Mucosa of descending colon (tissue), 3 donors: ENCODE measurements at places on chromosomes 12 and 14. TPM values are rescaled to one million over a fixed set of nuclear protein-coding genes. Genes with fewer than 3 reads are reported as not detected.
A peak's percentile ranks its signal among the peaks of the same experiment; 100 is the strongest.

DNA sequence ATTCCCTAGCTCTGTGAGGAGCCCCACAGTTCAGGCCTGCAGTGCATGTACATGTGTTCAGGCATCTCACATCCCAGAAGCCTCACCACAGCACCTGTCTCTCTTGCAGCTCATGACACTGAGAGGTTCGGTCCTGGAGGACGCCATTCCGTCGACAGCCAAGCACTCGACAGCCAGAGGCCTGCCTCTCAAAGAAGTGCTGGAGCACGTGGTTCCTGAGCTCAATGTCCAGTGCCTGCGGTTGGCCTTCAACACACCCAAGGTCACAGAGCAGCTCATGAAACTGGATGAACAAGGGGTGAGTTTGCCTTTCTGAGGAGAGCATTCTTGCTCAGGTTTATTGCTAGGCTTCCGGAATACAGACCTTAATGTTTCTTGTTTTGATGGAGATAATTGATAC, 308.3 kb upstream of the RGS6 start:
- DNase-seq = no peak

PLBD1 gene
- total RNA-seq = 63.7 TPM

GLI1 gene
- 0.46 TPM for total RNA-seq

EML5 gene
- 4.1 TPM for total RNA-seq

DNA sequence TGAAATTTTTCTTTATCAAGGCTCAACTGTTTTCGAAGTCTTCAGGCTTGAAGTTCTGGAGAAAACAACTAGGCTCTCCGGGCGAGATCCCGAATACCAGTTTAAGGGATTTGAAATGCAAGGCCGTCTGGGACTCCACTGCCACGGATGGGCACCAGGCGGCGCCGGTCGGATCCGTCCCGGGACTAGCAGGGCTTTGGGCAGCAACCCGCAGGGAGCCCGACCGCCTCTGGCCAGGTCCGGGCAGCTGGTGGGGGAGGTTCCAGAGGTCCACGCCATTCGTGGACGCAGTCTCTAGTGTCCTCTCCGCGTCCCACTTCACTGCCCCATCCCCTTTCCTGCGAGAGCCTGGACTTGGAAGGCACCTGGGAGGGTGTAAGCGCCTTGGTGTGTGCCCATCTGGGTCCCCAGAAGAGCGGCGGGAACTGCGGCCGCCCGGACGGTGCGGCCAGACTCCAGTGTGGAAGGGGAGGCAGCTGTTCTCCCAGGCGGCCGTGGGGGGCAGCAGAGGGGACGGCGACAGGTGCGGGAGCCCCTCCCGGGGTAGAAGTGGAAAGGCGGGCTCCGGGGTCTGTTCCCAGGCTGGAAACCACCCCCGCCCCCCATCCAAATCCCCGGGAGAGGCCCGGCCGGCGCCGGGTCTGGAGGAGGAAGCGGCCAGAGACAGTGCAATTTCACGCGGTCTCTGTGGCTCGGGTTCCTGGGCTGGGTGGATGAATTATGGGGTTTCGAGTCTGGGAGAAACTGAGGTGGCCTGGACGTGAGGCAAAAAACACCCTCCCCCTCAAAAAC, 838 bp upstream of the ERBB3 start:
- DNase-seq = peak; percentile 92

DNA sequence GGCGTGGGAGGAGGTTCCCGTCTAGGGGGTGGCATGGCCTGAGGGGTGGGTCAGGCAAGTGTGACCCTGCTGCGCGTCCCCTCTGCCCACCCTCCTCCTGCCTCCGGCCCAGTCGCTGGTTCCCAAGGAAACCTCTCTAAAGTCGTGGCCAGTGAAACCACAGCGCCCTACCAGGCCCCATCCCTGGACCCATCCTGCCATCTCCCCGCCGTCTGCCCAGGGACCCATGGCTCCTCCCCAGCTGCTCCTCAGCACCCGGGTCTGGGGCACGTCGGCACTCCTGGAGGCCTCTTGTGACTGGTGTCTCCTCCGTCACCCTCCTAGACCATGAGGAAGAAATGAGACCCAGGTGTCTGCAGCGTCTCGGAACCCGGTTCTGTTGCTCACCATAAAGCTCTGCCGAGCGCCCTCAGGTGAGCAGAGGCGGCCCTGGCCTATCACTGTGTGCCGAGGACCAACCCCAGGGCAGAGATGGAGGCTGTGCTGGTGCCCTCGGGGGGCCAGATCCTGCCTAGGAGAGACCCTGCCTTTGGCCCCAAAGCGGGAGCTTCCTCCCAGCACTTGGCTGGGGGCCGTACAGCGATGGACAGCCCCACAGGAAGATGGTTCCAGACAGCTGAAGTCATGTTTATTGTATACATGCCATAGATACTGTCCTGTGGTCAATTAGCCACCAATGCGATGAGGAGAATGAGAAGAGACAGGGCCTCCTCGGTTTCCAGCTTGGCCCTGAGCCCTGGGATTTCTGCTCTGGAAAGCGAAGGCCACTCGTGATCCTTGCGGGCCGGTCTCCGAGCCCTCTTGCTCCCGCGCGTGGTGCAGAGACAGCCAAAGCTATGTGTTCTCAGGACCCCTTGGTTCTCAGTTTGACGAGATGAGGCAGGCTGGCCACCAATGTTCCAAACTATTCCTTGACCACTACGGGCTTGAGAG, 222.5 kb upstream of the RTL1 start:
- DNase-seq = no peak

CCDC38 gene
- not detected for total RNA-seq

DNA sequence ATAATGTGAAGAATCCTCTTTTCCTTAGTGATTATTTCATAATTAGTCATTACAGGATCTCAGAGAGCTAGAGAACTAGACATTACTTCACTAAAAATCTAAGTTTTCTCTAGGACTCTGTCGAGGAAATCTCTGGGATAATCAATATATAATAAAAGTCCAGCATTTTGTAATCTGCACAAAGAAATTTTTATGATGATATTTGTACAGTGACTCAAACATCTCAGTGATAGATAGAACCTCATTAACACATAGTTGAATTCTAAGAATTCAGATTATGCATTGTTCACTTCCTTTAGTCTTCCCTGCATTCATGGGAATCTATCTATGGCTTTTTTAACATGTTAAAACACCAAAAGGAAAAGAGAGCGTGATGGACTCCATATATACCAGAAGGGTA, 11.0 kb downstream of the ITPR2 start:
- no peak for DNase-seq

DNA sequence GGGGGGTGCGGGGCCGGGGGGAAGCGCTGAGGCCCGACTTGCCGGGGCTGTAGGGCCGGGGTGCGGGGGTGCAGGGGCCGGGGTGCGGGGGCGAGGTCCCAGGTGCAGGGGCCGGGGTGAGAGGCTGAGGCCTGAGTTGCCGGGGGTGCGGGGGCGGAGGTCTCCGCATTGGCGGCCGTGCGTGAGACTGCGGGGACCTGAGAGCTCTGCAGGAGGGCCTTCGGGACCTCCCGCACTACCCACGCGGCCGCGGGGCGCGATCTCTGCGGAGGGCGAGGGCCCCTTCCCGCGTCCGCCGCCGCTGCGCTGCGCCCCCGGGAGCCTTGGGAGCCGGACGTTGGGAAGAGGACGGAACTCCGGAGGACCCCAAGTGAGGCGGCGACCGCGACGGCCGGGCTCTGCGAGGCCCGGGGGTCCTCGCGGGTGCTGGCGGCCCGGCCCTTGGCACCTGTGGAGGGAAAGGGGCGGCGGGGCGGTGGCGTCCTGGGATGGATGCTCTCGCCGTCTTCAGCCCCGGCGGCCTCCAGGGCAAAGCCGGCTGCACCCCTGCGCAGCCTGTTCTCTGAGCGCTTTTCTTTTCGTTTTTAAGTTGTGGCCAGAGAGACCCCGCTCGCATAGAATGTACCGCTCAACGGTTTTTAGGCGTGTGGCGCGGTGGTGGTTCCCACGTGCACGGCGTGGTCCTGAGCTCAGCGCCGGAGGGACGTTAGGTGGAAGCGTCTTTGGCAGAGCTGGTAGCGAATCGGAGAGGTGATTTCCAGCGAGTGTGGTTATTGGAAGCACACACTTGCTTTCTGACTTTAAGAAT, 1.3 kb downstream of the PIWIL1 start:
- no peak for DNase-seq

DNA sequence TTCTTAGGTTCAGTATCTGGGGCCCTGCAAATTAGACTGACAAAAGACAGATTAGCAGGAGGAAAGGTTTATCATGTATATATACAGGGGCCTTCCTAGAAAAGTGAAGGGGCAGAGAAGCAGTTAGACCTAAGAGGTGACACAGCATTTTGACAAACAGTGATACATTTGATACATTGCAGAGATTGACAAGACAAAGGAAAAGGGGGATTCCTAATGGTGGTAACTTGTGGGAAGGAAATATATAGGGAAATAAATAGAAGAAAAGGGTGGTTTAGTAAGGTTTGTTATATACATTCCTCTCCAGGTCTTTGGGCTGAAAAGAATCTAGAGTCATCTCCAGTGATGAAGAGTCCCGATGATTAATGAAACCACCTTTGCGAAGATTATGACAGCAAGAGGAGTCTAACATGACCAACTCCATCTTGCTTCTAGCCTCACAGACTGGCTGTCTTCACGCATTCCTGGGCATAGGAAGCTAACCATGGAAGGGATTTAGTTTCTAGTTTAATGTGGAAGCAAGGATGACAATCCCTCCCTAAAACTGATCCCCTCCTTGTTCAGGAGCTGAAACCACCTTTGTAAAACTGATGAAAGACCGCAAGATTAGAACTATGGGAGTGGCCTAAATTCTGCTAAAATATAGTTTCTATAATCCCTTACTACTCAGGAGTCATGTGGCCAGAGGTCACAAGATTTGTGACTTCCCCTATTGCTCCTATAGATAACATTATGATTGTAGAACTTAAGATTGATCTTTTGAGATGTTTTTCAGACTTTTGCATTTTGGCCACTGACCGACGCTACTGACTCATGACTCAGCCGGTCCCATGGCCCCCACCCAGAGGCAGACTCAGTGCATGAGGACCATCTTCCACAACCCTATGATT, 31.1 kb upstream of the CPM start:
- no peak for DNase-seq

- DNase-seq = no peak
These were observed 14.2 kb downstream of the TMEM63C start for GRCh38 chr14:77195766-77196165.

DNA sequence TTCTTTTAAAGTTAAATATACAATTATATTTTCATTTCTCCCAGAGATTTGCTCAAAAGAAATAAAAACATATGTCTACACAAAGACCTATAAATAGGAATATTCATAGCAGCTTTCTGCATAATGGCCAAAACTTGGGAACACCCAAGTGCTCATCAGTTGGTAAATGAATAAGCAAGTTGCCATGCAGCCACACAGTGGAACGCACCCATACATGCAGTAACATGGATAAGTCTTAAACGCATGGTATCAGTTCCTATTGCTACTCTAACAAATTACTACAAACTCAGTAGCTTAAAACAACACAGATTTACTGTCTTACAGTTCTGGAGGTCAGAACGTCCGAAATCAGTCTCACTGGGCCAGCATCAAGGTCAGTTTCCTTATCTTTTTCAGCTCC, 78.5 kb downstream of the DPF3 start:
- DNase-seq = no peak

DNA sequence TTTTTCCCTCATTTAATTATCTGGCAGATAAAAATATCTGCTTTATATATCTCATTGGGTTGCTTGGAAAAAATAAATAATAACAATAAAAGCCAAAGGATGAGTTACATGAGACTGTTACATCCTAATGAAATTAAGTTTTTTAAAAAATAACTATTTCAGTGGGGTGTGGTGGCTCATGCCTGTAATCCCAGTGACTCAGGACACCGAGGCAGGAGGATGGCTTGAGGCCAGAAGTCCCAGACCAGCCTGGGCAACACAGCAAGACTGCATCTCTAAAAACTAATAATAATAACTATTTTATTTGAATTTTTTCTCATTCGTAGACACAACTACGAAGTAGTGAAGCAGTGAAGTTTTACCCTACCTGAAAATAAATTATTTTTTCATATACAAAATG, 103.3 kb downstream of the BCAT1 start:
- DNase-seq = no peak

GRCh38 chr12:25020621-25021243, 71.8 kb upstream of the BCAT1 start:
- DNase-seq = no peak

STYK1 gene
- 28.0 TPM for total RNA-seq

- DNase-seq = no peak
These were observed 282.9 kb upstream of the FLRT2 start for GRCh38 chr14:85247071-85247470.

- peak; percentile 65 for DNase-seq
These were observed 91.4 kb downstream of the SETD3 start for GRCh38 chr14:99389174-99389826.

- peak; percentile 60 for DNase-seq
These were observed 229.8 kb upstream of the LRIG3 start for GRCh38 chr12:59149995-59150642.

DNA sequence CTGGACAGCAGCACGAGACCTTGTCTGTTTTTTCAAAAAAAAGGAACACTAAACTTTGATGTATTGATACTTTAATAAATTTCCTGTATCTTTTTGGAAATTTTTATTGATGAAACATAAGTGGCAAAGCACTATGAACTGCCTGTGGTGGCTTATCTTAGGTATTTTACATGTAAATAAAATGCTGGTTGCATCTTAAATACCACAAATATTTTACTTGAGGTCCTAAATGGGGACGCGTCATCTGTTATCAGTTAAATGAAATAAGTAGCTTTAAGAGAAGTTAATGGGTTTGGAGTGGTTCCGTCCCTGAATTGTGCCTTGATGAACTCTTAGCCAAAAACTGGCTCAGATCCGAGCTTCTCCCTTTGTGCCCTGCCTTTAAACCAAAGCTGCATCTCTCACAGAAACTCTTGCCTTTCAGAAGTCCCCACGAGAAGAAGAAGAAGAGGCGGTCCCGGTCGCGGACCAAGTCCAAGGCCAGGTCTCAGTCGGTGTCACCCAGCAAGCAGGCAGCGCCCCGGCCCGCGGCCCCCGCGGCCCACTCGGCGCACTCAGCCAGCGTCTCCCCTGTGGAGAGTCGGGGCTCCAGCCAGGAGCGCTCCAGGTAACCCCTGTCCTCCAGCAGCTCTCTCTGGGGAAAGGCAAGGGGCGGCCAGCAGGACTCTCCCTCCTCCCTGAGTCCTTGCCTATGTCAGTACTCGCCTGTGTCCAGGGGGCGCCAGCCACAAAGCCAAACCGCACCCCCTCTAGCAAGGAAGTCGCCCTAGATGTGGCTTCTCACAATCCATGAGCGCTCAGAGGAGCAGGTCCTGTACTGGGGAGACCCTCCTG, 31.2 kb upstream of the MMP17 start:
- no peak for DNase-seq
